ENCODE measurements at places on chromosomes 1 and 21. TPM values are rescaled to one million over a fixed set of nuclear protein-coding genes. Genes with fewer than 3 reads are reported as not detected.

GRCh38 chr1:19435181-19435580 is 50.2 kb downstream of the CAPZB start:
- peaks cover 95% of the 10 kb centered on the region for H3K4me1 ChIP-seq
- no peaks in the 10 kb centered on the region for H3K27me3 ChIP-seq
- H3K4me3 ChIP-seq = peak overlapping the region; percentile 79
- no peak for DNase-seq
- H3K27ac ChIP-seq = peak overlapping the region; percentile 97
- H3K36me3 ChIP-seq = peaks cover 4% of the 10 kb centered on the region

DNA sequence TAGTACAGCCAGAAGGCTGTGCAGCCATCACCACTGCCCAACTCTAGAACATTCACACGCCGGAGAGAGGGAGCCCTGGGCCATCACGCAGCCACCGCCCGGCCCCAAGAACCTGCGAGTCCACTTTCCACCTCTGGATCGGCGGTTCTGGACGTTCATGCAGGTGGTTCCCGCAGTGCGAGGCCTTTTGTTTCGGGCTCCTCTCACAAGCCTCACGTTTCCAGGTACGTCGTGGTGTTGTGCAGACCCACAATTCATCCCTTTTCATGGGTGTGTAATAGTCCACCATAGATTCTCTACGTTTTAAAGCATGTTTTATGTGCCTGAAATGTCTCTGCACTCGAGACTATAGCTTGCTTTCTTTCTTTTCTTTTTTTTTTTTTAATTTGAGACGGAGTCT is 23.6 kb downstream of the COL18A1 start:
- no peaks in the 10 kb centered on the region for H3K27me3 ChIP-seq
- no peak overlapping the region for H3K27ac ChIP-seq
- DNase-seq = no peak
- H3K4me1 ChIP-seq = no peaks in the 10 kb centered on the region
- no peaks in the 10 kb centered on the region for H3K36me3 ChIP-seq

GRCh38 chr1:203662360-203662759 is 35.7 kb downstream of the ATP2B4 start:
- peaks cover 54% of the 10 kb centered on the region for H3K4me1 ChIP-seq
- peak overlapping the region; percentile 24 for H3K4me3 ChIP-seq
- peak overlapping the region; percentile 63 for H3K27ac ChIP-seq
- no peaks in the 10 kb centered on the region for H3K27me3 ChIP-seq

DNA sequence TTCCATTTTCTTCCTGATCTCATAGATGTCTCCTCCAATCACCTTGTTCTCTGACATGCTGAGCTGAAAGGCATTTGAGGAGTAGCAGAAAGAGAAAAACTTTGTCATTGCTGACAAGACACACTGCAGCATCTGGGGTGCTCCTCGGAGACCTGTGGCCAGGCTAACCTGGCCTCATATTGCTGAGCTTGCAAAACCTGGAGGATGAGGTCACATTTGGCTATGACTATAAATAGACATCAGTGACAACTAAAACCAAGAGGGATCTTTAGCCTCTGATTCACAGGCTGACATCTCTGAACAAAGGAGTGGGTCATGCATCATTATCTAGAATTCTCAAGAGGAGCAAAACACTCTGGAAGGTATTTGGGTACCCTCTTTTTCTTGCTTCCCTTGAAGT is 83.7 kb downstream of the PROX1 start:
- H3K4me3 ChIP-seq = no peak overlapping the region
- no peaks in the 10 kb centered on the region for H3K4me1 ChIP-seq
- DNase-seq = no peak

LCE6A gene
- total RNA-seq = not detected

All from activated T-cell treated with anti-CD3 and anti-CD28 coated beads, Interleukin-2, amount 50 U/mL, for 72 hours (primary cell).